CD4-positive, alpha-beta T cell treated with Interleukin-4 for 4 hours (primary cell): ENCODE measurements at places on chromosomes 7 and 10.

DNA sequence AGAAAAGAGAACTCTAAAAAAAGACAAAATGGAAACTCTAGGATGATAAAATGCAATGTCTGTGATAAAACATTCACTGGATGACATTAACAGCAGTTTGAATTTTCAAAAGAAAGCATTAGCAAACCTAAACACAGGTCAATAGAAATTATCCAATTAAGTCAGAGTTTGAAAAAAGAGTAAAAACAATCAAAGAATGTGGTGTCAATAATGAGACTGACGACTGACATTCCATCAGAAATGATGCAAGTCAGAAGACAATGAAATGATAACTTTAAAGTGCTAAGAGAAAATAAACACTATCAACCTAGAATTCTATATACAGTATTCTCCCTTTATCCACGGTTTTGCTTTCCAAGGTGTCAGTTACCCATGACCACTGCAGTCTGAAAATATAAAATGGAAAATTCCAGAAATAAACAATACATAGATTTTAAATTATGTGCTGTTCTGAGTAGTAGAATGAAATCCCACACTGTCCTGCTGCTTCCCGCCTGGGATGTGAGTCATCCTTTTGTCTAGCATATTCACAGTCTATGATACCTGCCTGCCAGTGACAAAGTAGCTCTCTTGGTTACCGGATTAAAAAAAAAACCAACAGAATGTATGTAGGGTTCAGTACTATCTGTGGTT lies 38.3 kb upstream of the SFMBT2 start:
- DNase-seq, result no peak

DNA sequence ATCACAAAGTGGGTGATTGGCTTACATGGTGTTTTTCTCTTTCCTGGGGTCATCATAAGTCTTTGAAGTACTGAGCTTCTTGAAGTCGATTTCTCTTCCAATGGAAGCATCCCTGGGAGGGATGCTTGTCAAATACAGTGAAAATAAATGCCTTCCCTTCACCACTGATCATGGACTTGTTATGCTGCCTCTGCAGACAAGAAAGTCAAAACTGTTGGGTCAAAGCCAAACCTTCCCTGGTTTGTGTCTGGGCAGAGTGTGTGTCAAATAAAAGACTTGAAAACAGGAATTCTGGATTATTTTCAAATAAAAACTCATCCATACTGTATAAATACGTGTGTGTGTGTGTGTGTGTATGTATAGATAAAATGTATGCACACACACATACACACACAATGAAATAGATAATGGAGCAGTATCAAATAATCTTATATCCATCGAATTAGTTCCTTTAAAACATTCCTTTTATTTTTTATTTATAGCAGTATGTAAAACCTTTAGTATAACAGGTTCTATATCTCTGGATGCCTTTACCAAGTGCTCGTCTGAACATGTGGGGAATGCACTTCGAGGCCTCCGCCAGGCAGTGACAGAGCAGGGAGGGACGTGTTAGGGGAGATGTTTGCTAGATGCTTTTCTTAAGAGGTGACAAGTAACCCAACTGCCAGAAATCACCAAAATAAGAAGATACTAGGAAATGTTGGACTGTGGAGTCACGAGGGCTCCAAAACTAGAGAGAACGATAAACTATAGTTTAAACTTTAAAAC lies 27.2 kb upstream of the WNT16 start:
- DNase-seq, result no peak

GRCh38 chr7:158395780-158396278 lies 191.8 kb downstream of the PTPRN2 start:
- no peak for DNase-seq

GRCh38 chr7:29332042-29332811 lies 137.7 kb downstream of the CHN2 start:
- no peak for DNase-seq

DNA sequence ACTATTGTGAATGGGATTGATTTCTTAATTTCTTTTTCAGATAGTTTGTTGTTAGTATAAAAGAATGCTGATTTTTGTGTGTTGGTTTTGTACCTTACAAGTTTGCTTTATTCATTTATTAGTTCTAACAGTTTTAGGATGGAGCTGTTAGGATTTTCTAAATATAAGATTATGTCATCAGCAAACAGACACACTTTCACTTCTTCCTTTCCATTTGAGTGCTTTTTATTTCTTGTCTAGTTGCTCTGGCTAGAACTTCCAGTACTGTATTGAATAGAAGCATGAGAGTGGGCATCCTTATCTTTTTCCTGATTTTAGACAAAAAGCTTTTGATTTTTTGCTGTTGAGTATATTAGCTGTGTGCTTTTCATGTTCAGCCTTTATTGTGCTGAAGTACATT lies 81.5 kb downstream of the DNAH11 start:
- DNase-seq, result no peak

DNA sequence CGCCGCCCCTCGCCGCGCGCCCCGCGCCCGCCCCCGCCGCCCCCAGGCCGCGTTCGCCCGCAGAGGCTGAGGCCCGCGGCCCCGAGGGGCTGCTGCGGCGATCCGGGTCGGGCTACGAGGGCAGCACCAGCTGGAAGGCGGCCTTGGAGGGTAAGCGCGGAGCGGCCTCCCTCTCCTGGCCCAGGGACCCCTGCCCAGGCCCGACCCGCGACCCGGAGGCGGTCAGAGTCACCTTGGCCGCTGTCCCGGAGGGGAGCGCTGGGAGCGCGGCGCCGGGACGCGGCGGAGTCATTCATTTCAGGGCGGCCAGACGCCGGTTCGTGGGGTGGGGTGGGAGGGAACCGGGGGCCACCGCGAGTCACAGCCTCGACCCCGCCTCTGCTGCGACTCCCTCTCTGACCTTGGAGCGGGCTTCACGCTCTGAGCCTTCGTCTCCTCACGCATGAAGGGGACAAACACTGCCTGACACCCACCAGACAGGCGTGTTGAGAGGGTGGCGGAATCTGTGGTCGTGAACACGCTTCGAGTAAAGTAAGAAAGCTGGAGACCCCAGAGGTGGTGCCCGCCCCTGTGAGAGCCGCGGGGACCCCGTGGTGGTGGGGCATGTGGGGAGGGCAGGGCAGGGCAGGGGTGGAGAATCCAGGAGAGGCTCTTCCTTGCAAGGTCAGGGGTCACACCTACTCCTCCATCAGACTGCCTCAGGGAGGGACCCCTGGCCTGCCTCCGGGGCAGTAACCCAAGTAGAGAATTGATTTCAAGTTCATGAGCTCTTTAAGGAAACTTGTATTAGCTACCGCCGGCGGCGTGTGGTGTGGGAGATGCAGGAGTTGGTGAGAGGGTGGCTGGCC lies 707 bp downstream of the CLEC2L start:
- DNase-seq, result no peak

GRCh38 chr10:61481597-61481996 lies 28.4 kb upstream of the TMEM26 start:
- DNase-seq, result no peak

GRCh38 chr7:35988818-35989217 lies 164.2 kb upstream of the EEPD1 start:
- no peak for DNase-seq

DNA sequence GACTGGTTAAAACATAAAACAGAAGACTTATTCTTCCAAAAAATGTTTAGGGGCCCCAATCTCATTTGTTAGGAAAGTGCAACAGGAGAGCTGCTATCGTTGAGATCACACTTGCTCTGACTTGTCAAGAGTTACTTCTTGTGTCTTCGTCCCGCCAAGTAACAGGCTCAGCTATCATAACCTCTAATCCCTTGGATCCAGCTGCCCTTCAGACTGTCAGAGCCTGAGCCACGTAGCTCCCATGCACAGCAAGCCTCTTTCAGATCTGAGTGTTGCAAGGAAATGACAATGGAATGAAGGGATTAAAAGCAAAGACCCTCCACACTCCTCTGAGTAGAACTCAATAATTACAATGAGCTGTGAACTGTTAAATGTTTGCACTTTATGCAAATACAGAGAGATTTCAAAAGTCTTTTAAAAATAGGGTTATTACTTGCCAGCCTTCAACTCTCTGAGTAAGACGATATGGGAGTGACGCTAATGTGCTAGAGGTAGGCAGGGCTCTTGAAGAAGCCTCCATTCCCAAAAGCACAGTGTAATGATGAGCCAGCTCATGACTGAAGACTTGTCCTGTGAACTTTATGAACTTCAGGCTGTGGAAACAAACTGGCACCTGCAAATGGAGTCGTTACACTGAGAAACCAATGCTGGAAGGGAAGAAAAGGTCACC lies 28.4 kb upstream of the CDK13 start:
- DNase-seq, result no peak

DNA sequence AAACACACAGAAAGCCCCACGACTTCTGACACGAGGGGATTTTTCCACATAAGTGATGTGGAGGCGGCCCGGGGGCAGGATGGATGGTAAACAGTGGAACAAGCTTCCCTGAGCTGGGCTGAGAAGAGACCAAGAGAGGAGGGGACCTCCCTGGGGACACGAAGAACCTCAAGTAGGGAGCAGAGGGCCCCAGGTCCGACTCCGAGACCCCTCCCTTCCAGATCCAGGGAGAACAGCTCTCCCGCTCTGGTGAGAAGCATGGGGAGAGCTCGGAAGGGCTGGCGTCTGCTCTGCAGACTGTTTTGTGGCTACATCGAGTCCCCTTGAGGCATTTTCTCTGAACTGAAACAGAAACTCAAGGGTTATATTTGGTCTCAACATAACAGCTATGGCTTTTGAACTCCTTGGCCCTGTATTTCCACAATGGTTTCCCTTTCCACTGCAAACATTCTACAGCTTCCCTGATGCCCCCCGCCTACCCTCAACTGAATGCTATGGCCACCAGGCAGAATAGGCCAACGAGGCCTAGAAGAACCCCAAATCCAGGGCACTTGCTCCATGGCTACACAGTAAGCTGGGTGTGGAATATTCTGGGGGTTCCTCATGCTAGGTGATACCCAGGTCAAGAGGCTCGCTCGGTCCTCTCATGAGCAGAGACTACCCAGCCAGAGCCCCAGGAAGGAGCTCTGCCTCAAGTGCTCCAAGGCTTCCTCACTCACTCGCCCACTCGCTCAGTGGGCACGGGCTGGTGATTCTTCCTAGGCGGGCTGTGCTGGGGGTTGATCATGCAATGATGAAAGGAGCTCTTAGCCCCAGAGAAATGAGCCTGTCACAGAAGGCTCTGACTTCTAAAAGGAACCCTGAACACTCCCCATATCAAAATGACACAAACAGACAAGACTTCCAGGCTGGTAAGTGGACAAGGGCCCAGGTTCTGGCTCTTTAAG lies 47.5 kb downstream of the FAM53B start:
- DNase-seq, result peak; percentile 58

DNA sequence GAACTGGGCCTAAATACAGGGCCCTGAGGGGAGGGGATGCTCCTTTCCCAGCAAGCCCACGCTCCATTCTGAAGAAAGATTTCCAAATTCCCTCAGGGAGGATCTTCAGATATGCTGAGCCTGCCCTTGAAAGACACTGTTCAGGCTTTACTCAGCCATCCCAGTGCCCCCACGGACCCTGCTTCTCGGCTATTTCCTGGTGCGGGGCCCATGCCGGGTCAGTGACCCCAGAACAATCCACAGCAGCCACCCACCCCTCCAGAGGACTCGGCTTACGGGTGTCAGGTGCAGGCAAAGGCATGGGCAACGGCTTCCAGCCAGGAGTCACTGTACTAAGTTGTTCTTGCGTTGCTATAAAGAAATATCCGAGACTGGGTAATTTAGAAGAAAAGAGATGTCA lies 137.1 kb downstream of the OAT start:
- DNase-seq, result no peak

DNA sequence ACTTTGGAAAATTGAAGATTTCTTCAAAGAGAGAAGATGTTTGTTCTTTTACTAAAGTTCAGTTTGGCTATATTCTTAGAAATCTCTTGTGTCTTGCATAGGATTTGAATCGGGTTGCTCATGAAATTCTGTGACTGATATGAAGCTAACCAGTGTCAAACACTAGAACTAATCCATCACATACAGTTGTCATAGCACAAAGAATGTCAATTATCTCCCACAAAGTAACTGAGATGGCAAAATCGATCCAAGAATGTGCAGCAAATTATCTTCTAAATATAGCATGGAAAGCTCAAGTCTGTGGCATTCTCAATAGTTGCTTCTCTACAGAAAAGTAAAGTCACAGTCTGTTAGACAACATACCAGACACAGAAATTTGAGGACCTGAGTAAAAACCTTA lies 768.1 kb upstream of the LRRN3 start:
- DNase-seq, result no peak

DNA sequence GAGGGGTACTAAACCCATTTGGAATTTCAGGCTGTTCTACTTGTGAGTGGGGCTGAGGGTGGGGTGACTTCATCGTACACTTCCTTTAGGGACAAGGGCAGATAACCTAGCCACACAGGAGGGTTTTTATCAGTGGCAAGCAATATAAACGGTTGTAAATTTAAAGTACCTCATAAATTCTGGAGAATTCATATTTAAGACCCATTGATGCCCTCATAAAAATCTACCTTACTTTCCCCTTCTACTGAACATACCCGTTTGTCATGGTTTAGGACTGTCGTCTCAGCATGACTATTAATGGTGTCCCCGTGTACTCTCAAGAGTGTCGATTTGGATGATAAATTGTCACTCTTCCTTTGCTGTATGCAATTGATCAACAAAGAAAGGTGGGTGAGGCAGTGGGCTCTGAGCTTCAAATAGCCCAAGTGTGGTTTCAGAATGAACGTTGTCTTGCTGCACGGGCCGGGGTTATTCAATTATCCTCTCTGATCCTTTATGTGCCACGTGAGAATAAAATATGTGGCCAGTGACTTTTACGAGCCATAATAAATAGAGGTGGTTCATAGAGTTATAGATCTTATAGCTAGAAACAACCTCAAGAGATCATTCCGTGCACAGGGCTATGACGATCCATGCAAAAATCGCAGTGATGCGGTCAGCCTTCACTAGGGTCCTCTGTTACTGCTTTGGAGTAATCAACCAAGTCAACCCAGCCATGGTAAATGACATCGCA lies 82.2 kb downstream of the FAM107B start:
- no peak for DNase-seq

- no peak for DNase-seq
These were observed at the start of gene LRRC17 for GRCh38 chr7:102912742-102913141. LRRC17 (plus strand) TSS chr7:102913000; CDS start chr7:102933914, 20,914 bp downstream.

- no peak for DNase-seq
These were observed 249.9 kb upstream of the PLXNA4 start for GRCh38 chr7:132825932-132826835.

DNA sequence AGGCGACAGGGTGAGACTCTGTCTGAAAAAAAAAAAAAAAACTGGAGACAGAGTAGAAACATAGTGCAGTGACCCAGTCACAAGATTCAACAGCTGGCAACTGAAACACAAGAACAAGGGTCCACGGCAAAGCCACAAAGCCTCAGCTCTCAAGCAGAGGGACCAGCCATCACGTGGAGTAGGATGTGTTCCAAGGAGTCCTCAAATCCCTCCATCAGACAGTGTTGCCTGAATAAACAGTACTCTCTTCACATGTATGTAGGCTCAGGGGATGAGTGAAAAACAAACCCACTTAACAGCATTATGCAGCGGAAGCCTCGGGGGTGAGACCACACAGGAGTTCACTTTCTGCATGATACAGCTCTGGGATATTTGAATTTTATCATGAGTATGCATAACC lies 62.0 kb downstream of the SLIT1 start:
- no peak for DNase-seq

- DNase-seq, result no peak
These were observed 78.5 kb downstream of the OAT start for GRCh38 chr10:124340033-124340760.

- no peak for DNase-seq
These were observed 1.6 kb downstream of the SAMD9L start for GRCh38 chr7:93146472-93147141.

GRCh38 chr7:140653319-140654108 lies 12.9 kb upstream of the DENND2A start:
- DNase-seq, result peak; percentile 59

GRCh38 chr7:128453836-128454804 lies 1.6 kb upstream of the HILPDA start:
- DNase-seq, result no peak

GRCh38 chr10:34538281-34538829 lies 276.7 kb downstream of the PARD3 start:
- no peak for DNase-seq
